Breast epithelium (tissue), 4 donors: ENCODE measurements at places on chromosomes 13 and 19. TPM values are rescaled to one million over a fixed set of nuclear protein-coding genes. Genes with fewer than 3 reads are reported as not detected.

DNA sequence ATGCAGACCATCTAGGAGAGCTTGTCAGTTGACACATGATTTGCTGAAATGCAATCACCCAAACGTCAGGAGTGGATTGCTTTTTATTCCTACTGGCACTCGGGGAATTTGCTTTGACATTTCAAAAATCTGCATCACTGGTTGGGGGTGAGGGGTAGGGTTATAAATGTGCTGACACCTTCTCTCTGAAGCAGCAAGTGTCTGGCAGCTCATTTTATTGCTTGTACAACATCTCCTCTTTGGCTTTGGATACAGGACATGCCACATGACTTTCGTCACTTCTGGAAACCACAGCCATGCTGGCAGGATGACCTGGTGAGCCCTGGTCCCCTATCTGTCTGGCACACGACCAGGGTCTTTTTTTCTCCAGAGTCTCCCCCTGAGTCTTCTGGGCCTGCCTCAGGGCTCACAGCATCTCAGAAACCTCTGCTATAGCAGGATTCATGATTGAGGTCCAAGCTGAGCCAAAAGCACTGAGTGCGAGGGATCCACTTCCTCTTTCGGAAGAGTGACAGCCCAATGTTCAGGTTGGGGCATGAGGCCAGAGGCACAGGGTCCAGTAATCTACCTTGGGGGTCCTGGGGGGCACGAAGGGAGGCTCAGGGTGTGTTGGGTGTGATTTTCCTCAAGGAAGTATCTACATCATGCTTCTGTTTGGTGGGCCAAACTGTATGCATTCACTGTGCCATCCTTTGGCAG lies 60.1 kb downstream of the HSPH1 start:
- DNase-seq: no peak

ZNF470 gene
- 4.1 TPM for total RNA-seq

DNA sequence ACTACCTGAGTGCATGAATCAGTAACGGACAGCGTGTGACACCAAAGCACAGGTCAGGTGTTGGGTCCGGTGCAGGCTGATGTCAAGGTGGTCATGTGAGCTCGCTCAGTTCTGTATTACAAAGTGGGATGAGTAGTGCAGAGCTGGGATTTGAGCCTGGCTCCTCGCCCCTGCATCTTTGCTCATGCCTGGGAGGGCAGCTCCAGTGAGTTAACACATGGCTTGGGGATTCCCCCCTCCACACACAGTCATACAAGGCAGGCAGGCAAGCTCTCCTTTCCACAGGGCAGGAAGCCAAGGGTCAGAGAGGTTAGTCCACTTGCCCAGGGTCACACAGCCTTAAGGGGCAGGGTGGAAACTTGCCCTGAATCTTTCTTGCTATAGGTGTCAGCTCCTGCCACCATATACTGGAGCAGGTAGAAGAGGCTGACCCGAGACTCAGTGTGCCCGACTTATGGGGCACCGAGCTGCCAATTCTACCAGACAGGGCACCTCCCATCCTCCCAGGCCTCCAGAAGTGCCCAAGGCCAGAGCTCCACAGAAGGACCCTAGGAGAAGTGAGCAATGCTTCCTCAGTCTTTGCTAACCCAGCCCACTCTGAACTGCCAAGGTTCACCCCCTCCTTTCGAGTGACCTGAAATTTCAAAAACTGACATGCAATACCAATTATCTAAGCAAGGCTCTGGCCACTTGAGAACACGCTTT lies 35.4 kb downstream of the ZNF787 start:
- DNase-seq: no peak

- no peak for DNase-seq
Observed at GRCh38 chr19:50873056-50873455, at the start of gene KLK2. Gene KLK2 (plus strand): TSS chr19:50873439. CDS start chr19:50873474, 35 bp downstream.

- DNase-seq: no peak
Observed at GRCh38 chr19:40119380-40119779, 28.6 kb upstream of the ZNF780A start.

DNA sequence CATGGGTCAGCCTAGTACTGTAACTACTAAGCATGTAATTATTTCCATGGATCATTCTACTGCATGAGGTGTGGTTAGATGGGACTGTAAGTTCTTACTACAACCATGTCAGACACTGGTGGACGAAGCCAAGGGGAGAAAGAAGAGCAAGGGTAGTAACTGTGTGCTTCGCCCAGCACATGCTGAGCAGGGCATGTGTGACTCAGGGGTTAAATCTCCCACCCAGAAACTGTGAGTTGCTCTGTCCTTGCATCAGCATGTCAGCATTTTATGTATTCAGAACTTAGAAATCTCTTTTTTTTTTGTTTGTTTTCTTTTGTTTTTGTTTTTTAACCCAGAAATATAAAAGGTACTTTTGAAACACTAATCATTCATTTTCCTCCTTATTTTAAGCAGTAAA lies 436.6 kb upstream of the KLF12 start:
- DNase-seq: no peak

- no peak for DNase-seq
Observed at GRCh38 chr13:100130092-100130491, 41.2 kb downstream of the PCCA start.

LSR gene
- 35.1 TPM for total RNA-seq

DNA sequence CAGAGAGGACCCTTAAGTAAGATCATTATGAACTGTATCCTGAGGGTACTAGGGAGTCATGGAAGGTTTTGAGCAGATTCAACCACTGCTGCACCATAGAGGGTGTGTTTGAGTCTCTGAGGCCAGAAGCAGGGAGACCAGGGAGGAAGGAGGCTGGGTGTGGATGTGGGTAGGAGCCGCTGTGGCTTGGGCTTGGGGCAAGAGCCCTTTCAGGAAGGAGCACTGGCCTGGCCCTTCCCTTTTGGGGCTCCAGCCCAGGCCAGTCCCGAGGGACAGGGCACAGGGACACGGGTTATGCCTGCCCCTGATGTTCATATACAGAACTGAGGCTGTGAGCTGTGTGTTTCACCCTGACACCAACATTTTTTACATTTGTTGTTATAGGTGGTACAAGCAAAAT lies 7.2 kb downstream of the CIC start:
- DNase-seq: no peak

GRCh38 chr13:49633710-49634109 lies 5.4 kb downstream of the ARL11 start:
- DNase-seq: no peak

SLC10A2 gene
- total RNA-seq: not detected
